ENCODE measurements at places on chromosomes 2 and 18.

GRCh38 chr2:54083445-54083844 is 32.0 kb upstream of the ACYP2 start:
- peak; percentile 39 for DNase-seq

DNA sequence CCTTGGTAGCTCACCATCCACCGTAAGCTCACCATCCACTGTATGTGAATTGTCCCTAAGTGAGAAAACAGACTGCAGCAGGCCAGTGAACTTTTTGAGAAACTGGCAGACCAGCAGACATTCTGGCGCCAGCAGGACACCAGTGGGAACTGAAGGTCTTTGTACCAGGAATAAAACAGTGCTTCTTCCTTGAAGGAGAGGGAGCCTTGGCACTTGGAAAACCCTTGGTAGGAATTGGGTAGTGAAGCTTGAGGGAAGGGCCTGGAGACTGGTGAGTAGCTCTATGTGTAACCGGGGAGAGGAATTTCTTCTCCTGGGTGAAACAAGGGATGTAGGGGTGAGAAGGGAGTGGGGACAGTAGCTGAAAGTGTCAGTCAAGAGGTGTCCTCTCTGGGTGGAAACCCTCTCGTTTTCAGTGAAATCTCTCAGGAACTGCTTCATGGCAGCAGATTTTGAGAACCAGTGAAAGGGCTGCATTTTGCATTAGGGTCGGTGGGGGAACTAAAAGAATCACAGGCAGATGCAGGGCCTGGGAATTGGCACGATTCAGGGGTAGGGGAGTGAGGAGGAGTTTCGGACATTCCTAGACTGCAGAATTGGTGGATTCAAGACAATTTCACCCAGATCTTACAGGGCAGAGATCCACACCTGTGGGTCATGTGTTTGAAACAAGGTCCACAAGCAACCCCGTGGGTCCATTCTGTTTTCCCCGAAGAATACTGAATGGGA is 131.5 kb upstream of the DLX2 start:
- DNase-seq: no peak

DNA sequence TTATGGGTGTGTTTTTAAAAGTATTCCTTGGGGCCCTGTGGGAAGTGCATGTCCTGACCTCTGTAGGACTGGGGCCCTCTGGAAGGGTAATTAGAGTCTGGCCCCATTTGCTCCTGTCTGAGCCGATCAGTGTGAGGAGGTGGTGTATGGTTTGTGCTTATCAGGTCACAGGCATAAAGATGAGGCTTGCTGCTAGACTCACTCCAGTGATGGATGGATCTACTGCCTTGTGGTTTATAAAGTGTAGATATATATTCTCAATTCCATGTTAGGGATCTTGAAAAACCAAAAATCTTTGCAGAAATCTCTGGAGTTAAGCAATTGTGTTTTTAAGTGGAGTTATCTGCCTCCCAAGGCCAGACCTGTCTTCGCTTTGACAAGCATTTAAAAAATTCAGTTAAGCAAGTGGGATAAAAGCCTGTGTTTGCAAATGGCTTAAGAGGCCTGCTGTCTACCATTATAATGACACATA is 182.4 kb downstream of the PTPRM start:
- peak; percentile 56 for DNase-seq

GRCh38 chr2:222499226-222499625 is 74.9 kb downstream of the SGPP2 start:
- DNase-seq: no peak

DNA sequence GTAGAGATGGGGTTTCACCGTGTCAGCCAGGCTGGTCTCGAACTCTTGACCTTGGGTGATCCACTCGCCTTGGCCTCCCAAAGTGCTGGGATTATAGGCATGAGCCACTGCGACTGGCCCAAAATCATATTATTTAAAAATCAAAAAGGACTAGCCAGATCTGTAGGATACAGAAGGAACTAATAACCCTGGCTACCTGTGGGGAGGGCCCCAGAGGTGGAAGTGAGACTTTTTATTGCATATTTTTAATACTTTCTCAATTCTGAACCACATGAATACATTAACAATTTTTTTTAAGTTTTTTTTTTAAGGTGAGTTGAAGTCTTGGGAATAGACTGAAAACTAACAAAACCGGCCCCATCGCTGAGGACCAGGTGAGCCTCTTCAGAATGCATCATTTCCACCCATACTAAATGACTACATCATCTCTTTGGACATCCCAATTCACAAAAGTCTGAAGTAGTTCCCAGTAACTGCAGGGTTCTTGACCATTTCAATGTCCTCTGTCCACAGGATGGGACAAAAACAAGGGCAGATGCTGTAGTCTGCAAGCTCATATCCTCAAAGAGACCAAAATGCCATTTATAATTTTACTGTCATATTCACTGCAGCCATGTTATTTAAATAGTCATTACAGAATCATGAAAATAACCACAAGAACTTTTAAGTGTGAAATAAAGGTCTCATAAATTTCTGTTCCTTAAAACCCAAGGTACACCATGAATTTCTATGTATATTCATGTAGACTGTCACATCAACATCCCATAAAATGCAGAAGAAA is 21.4 kb downstream of the RPL31 start:
- DNase-seq: no peak

DNA sequence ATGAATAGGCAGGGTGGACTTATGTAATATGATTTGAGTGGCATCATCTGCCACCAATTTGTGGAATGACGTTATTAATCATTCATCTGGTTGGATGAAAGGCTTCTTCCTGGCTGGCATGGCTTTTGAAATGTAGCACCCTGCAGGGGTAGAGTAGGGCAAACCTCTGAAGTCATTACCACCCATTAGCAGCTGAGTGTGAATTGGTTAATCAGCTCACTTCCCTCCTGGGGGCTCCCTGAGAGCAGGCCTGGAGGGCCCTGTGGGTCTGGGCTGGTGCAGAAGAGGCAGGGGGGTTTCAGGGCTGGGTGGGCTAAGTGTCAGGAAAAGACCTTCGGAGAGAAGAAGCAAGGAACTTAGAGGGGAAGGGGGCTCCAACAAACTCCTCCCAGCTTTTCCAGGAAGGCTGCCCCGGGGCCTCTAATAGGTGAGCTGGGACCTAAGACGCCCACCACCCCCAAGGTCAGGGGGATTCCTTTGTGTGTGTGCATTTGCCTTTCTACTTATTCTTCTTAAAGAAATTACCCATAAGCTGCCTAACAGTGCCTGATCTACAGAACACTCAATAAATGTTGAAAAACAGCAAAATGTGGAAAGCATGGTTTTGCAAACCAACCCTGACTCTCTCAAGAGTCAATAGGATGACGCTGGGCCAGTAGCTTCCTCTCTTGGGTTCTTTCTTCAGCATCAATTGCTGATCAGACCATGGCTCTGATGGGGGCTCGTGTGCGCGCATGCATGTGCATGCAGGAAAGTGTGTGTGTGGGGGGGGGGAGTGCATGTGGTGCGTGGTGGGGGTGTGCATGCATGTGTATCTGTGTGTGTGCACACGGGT is 49.7 kb upstream of the ZNF516 start:
- DNase-seq: no peak

- DNase-seq: peak; percentile 52
Observed at GRCh38 chr2:119823734-119824334, 64.1 kb downstream of the PTPN4 start.

DNA sequence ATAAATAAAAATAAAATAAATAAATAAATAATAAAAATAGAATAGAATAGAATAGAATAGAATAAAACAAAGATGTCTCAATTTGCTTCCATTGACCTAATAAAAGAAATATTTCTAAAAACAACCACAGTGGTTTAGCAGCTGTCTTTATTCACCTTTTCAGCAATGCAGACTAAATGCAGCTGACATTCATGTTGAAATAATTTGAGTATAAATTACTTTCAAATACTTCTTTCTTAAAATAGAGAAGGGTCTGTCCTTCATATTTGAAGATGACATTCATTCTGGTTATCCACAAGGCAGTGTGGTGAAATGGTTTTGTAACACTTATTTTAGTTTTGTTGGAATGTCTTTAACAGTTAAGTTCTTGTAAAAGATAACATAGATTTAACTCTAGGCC is 469.4 kb downstream of the IRS1 start:
- peak; percentile 4 for DNase-seq

DNA sequence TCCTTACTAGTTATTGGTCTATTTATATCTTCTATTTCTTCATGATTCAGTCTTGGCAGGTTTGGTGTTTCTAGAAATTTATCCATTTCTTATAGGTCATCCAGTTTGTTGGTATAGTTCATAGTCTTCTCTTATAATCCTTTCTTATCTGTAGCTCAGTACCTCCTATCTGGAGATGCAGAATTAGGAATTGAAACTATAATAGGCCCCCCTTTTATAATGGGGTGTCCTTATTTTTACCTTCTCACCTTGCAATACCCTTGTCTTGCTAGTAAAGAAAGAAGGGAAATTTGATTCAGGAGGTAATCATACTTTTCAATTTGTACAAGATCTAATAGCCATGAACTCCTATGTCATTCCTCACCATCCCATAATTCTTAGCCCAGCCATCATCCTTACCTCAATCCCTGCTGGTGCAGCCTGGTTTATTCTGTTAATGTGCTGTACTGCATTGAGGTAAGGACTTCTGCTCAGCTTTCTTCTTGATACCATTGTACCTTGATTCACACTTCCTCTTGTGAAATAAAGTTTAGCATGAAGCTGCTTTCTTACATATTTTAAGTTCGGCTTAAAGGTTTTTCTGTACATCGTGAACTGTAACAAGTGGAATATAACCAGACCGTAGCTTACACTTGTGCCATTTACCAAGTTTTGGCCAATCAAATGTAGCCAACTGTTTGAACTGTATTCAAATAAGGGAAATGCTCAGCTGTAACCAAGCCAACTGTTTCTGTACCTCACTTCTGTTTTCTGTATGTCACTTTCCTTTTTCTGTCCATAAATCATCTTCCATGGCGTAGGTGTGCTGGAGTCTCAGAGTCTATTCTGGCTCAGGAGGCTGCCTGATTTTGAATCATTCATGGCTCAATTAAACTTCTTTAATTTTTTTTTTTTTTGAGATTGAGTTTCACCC is 40.1 kb upstream of the PTH2R start:
- no peak for DNase-seq

DNA sequence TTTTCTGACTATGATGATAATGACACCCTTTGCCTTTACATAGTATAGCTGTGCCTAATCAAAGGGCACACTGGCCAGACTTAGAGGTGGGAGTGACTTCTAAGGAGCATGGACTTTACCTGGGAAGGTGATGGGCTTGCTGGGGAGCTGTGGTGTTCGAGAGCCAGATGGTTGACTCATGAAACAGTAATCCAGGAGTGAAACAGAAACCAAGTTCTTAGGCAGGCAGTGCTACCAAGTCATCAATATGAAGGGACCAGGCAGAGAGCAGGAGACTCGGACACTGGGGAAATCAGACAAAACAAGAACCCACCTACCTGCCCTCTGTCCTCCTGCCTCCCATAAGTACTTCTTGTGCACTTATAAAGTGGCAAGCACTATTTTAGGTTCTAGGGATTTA is 430.4 kb downstream of the DLGAP1 start:
- no peak for DNase-seq

GRCh38 chr18:71012789-71013188 is 723.9 kb downstream of the SOCS6 start:
- DNase-seq: no peak

- DNase-seq: no peak
Observed at GRCh38 chr2:182592691-182593393, 123.2 kb upstream of the DNAJC10 start.

DNA sequence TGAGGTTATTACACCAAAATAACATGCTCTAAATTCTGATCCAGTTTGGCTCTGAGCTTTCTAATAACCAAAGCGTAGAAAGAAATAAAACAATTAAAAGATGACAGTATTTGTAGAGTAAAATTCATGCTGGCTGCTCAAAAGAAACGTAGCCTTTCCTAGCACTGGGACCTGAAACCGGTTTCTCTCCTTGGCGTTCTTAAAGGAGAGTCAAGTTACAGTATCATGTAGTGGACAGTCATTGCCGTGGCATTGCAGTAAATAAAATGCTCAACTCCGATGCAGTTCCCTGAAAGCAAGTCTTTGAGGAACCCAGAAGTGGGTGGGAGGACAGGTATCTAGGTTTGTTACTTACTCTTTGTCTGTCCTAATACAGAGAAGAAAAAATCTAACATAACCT is 52.7 kb upstream of the ITM2C start:
- no peak for DNase-seq

GRCh38 chr2:27741673-27742072 is 29.8 kb upstream of the MRPL33 start:
- peak; percentile 38 for DNase-seq

GRCh38 chr2:188379748-188380147 is 88.1 kb downstream of the GULP1 start:
- DNase-seq: no peak

GRCh38 chr2:120220756-120221155 is 2.4 kb downstream of the TMEM185B start:
- no peak for DNase-seq

DNA sequence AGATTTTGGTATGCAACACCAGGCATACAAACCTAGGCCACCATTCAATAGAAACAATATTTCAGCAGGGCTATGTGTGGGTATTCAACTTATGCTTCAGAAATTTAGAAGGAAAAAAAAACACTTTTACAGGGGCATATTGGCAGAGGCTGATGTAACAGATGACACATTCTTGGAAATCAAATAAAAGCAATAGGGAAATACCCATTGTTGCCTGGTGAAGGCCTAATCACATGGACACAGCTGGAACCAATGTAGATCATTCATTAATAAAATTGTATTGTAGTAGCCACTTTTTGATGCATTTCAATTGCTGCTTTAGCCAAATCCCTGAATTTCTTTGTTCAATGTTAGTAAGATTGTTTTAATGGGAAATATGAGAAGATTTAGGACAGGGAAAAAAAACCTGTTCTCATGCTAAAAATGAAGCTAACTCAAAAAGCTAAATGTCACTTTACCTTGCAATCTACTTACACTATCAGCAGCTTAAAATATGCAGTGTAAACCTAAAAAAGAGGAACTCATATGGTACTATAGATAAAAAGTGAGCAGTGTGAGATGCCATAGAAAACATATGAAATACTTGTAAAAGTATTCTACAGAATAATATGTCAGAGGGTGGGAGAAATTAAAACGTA is 289.4 kb downstream of the ZEB2 start:
- DNase-seq: peak; percentile 74

DNA sequence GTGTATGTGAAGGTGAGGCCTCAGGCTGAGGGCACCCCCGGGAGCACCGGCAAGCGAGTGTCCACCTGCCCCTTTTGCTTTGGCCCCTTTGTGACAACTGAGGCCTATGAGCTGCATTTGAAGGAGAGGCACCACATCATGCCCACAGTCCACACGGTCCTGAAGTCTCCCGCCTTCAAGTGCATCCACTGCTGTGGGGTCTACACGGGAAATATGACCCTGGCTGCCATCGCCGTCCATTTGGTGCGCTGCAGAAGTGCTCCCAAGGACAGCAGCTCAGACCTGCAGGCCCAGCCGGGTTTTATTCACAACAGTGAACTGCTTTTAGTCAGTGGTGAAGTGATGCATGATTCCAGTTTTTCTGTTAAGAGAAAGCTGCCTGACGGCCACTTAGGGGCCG is 28.9 kb downstream of the ADNP2 start:
- no peak for DNase-seq

GRCh38 chr18:49447810-49448745 is 12.4 kb downstream of the DYM start:
- DNase-seq: peak; percentile 67

DNA sequence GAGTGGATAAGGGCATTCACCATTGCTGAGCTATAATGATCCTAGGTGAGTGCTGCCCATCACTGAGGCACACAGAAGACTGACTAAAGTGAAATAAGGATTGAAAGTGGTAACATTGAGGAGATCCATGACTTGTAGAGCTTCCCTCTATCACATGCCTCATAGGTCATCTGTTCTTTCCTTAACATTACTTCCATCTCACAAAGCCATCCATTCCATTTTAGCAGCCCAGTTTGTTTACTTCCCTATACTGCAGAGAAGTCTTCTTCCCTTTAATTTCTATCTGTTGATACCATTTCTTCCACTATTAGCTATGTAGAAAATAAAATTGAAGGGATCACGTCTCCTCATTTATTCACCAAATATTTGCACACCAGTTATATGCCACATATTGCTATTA is 32.1 kb downstream of the ME2 start:
- no peak for DNase-seq
